ENCODE measurements at places on chromosomes 2 and 18. TPM values are rescaled to one million over a fixed set of nuclear protein-coding genes. Genes with fewer than 3 reads are reported as not detected.

The PLCL1 gene
- 0.11 TPM for total RNA-seq

The IL36A gene
- total RNA-seq, result not detected

The KRTCAP3 gene
- total RNA-seq, result 41.9 TPM

The PPP1R1C gene
- 3.7 TPM for total RNA-seq

The ASPRV1 gene
- 1.1 TPM for total RNA-seq

GRCh38 chr18:7850446-7850845 lies 283.3 kb downstream of the PTPRM start:
- H3K4me1 ChIP-seq, result peaks cover 5% of the 10 kb centered on the region
- H3K27me3 ChIP-seq, result no peaks in the 10 kb centered on the region
- H3K4me3 ChIP-seq, result no peak overlapping the region
- peaks cover 3% of the 10 kb centered on the region for H3K36me3 ChIP-seq
- no peak for DNase-seq

DNA sequence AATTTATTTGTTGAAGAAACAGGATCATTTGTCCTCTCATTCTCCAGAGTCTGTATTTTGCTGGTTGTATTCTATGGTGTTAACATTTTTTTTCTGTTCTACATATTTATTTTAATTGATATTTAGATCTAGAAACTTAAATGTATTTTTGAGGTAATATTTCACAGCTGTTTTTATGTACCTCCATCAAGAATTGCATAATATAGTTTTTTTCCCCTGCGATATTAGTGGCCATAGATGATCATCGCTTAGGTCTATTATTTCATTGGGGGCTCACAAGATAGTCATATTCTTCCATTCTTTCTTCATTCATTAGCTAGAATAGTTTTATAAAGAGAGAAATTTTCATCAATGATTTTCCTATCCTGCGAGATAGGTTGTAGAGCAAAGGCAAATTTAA lies 89.3 kb downstream of the PARD3B start:
- no peaks in the 10 kb centered on the region for H3K36me3 ChIP-seq
- H3K27me3 ChIP-seq, result no peaks in the 10 kb centered on the region
- H3K27ac ChIP-seq, result no peak overlapping the region
- H3K4me3 ChIP-seq, result no peak overlapping the region
- DNase-seq, result no peak
- H3K4me1 ChIP-seq, result no peaks in the 10 kb centered on the region

- no peak overlapping the region for H3K4me3 ChIP-seq
- no peak overlapping the region for H3K27ac ChIP-seq
- no peaks in the 10 kb centered on the region for H3K27me3 ChIP-seq
- DNase-seq, result peak; percentile 47
Observed at GRCh38 chr2:232668805-232669444, 28.2 kb upstream of the GIGYF2 start.

DNA sequence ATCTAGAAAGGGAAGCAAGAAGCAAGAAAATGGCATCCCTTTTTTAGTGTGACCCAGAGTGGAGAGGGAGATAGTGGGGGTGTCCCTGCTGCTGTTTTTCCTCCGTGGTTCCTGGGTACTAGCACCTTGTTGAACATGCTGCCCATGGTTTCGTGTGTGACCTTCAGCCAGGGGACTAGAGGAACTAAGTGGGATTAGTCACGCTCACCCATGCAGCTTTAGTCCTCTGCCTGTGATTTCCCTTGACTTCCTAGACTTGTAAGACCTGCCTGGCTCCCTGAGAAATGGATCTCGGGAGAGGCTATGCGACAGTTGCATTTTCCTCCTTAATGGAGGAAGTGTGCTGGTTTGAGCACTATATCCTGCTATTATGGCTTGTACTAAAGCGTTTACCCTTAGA lies 471.4 kb downstream of the DCDC2C start:
- no peak overlapping the region for H3K27ac ChIP-seq
- H3K4me1 ChIP-seq, result no peaks in the 10 kb centered on the region
- peaks cover 64% of the 10 kb centered on the region for H3K36me3 ChIP-seq
- no peak for DNase-seq
- H3K4me3 ChIP-seq, result no peak overlapping the region

Data from WTC11 (cell line).